ENCODE measurements at places on chromosomes 6 and 20.

DNA sequence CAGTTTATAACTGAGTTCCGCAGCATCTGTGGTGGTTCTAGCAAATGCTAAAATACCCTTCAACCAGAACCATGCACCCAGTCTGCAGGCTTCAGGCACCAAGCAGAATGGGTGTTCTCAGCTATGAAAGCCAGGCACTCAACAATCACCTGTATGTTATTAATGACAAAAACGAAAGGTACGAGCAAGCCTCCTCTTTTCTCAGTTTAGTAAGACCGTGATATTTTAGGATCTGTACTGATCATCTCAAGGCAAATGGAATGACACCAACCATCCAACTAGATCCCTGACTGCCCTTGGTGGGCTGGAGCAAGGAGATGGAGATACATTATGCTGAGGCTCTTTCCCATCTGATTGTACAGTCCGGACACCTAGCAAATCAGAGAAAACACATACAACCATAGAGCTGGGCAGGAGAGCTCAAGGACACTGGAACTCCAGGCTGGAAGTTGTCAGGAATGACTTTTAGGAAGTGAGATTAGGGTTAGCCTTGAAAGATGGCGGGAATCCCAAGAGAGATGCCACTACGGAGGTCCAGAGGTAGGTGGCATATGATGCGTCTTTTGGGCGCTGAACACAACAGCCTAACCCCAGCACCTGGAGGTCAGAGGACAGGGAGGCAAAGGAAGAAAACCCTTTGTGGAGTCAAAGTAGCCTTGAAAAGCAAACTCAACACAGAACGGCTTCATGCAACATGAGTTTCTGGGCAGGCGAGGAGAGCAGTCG is 33.4 kb downstream of the SLC23A2 start:
- no peak for DNase-seq

DNA sequence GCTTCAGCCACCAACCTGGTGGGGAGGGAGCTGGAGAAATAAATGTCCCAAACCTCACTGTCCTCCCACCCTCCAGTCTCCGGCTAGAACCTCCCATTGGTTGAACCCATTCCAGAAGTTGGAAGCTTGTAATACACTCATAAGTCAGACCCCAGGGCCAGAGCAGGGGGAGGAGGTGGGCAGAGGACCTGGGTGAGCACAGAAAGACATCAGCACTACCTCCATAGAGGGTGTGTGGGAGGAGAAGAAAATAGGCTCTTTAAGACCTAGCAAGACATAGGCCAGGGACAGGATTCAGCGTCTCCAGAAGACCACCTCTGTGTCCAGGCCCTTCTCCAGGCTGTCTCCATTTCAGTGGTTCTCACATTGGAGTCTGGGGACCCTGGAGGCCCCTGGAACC is 73.3 kb upstream of the TOP1 start:
- no peak for DNase-seq

DNA sequence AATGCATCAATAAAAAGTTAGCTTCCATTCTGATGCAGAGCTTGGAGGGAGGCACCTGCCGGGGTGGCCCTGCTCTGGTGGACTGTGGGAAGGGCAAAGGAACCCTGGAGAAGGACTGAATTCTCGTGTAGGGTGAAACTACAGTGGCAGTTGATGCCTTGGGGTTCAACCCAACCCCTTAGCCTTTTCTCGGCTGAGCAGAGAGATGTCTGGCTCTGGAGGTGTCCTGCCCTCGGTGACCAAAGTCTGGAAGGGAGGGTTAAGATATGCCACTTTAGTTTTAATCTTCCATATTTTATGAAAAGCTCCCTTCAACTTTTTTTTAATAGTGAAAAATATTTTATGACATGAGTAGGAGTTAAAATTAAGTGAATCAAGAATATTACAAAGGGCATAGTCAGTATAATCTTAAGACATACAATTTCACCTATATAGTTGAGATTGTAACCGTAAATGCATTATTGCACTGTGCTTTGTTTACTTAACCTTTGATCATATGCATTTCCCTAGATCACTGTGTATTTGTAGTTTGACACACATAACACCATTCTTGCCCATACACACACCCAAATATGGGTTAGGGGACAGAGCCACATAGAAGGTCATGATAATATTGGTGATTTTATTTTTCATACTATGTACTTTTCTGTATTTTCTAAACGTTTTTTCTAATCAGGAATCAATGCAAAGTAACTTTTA is 179.6 kb downstream of the MCHR2 start:
- no peak for DNase-seq

GRCh38 chr6:14100966-14101365 is 16.6 kb upstream of the CD83 start:
- DNase-seq = no peak

GRCh38 chr6:28606424-28607391 is 81.0 kb downstream of the GPX5 start:
- peak; percentile 82 for DNase-seq

GRCh38 chr6:75526502-75527127 is 33.0 kb upstream of the FILIP1 start:
- peak; percentile 47 for DNase-seq

GRCh38 chr6:45714006-45714730 is 301.5 kb downstream of the CLIC5 start:
- no peak for DNase-seq

DNA sequence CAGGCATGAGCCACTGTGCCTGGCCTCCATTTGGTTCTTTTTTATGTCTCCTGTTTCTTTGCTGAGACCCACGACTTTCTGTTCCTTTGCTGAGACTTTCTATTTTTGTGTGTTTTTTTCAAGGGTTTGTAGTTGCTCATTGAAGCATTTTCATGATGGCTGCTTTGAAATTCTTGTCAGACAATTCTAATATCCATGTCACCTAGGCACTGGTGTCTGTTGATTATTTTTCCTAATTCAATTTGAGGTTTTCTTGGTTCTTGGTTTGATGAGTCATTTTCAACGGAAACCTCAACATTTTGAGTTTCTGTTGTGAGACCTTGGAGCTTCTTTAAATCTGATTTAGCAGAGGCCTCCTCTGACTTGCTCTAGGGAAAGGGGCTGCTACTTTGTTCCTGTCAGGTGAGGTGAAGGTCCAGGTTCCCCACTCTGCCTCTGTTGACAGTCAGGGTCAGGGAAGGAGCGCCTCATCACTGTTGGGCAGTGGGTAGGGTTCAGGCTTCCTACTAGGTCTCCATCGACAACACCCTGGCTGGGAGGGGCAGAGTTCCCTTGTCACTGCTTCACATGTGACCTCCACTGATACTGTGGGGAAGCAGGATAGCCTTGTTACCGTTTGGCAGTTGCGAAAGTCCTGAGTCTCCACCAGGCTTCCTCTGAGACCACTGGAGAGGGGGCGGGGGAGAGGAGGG is 67.2 kb upstream of the RNF24 start:
- no peak for DNase-seq

DNA sequence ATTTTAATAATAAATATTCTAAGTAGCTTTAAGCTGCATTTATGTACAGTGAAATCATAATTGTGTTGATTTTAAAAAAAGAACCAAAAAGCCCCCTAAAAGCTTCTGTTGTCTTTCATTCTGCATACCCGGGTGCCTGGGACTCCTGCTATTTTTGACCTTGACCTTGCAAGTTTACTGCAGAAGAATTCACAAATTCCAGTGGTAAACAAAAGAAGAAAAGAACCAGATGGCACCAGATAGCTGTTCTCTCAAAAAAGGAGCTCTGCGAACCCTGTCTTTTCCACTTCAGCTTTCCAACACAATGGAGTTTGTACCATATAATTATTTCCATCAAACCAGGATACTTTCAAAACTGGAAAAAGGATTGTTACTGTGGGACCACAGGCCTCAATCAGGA is 363.3 kb downstream of the SMOC2 start:
- no peak for DNase-seq

DNA sequence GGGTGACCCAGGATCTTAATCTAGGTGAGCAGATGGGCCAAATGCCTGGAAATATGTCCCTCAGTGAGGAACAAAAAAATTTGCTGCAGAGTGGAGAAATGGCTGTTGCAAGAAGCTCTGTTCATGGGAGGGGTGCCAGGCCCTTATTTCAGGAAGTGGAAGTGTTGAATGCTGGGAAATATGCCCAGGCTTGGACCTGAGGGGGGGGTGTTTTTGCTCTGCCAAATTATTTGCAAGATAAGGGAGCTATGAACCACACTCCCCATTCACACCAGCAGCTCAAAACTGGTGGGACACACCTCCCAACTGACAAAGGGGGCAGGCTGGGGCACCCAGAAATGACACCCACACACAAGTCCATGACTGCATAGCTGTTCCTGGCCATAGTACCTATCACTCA is 8.7 kb downstream of the CST4 start:
- no peak for DNase-seq

DNA sequence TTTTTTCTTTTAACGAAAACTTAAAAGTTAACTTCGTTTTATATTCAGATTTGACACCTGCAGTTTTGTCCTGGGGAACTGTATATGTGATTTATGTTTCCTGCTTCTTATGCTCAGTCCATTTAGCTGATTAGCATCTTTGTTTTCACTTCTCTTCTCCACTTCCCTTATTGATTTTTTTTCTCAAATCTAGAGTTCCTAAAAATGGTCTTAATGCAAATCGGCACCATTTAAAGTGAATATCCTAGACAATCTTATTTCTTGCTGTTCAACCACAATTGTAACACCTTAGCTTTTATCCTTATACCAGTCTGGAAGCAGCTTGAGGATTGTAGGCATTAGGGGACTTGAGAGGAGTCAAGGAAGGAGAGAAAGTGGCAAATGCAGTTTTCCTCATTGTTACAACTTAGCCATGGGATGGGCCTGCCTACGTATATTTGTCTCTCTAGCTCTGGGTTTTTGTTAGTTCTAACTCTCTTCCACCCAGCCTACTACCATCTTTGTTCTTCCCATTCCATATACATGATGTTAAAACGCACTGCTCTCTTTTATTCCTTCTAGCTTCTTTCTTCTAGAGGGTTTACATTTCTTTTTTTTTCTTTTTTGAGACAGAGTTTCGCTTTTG is 8.5 kb downstream of the QRSL1 start:
- DNase-seq = no peak

DNA sequence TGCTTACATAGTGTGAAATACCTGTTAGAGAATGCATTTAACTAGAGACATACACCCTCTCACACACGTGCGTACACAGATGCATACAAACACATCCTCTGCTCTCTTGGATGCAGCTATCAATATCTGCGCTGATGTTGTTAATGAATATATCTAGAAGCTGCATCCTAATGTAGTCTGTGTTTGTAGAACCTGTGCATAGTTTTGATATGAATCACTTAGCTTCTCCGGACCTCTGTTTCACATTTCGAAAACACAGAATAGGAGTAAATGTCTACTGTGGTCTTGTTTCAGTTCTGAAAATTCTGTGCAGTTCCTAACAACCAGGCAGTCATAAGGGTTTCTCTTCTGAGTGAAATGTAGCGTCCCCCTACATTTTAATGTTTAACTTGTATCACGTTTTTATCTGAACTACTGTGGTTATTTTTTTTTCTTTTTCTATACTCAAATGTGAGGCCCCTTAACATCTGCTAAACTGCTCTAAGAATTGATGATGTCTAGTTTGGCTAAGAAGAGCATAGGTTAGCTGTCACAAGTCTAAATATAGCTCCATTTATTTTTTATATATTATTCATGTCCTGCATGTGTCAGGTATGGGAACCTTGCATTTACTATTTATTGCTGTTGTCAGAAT is 254.5 kb downstream of the TMEM242 start:
- no peak for DNase-seq

Data from HEK293T (cell line).